B cell (primary cell): ENCODE measurements at places on chromosomes 7 and 10.

GRCh38 chr7:77862691-77863090 is 64.1 kb downstream of the PHTF2 start:
- no peak for DNase-seq

- DNase-seq = no peak
Measured at GRCh38 chr10:89929282-89930026, 228.1 kb downstream of the KIF20B start.

DNA sequence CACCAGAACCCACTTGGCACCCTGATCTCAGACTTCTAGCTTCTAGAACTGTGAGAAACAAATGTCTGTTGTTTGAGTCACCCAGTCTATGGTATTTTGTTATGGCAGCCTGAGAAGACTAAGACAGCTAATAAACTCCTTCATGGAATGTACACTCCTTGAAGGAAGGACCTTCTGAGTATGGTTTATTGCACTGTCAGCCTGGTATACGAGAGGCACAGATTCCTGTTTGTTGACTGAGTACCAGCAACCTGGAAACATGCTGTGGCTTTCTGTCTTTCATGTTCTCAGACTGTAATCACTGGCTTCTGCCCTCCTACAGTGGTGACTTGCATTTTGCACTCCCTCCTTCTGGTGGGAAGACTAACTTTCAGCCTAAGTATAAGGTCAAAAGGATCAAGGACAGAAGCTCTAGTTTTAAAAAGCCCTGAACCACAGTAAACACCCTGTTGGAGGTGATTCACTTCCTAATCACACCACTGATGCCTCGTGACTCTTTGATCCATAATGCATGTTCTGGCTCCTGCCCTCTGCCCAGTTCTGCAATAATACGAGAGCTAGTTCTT is 319.0 kb upstream of the NPSR1 start:
- DNase-seq = no peak

DNA sequence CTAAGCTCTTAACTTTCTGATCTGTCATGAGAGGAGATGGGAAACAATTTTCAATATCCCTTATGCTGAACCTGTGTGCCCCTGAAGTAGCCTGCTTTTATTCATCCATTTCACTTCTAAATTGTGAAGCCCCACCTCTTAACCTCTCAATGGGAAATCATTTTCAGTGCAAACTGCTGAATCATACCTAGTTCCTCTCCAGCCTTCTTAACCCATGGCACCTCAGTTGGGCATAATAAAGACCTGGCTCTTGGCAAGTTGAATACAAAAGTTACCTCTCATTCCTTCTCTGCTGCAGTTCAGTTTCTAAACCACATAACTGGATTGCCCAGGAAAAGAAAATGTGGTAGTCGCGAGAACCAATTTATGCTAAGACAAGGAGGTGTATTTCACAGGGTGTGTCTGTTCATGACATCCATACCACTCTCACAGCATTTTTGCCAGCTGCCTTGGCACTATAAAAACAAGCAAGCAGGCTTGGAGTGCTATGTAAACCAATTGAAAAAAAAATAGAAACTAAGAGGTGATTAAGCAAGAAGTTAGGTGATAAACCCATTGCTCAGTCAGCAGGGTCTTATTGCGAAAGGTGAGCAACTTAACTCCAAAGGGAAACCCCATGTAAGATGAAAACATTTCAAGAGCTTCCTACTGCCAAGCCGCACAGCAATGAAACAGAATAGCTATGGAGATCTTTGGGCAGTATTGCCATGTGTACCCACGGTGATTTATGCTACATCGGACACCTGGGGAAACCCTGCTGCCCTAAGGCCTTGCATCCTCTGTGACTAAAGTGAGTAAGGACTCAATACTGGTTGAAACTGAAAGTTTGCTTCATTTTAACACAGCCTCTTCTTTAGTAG is 57.0 kb upstream of the DKK1 start:
- no peak for DNase-seq

DNA sequence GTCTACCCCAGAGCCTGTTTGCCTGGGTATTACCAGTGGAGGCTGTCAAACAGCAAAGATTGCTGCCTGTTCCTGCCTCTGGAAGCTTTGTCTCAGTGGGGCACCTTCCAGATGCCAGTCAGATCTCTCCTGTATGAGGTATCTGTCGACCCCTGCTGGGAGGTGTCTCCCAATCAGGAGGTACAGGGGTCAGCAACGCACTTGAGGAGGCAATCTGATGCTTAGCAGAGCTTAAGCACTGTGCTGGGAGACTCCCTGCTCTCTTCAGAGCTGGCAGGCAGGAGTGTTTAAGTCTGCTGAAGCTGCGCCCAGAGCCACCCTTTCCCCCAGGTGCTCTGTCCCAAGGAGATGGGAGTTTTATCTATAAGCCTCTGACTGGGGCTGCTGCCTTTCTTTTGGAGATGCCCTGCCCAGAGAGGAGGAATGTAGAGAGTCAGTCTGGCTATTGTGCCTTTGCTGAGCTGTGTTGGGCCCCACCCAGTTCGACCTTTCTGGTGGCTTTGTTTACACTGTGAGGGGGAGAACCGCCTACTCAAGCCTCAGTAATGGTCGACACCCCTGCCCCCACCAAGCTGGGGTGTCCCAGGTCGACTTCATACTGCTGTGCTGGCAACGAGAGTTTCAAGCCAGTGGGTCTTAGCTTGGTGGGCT is 62.2 kb downstream of the PPP1R9A start:
- DNase-seq = no peak
